CD4-positive, alpha-beta T cell treated with Interleukin-10 for 1 hour (primary cell): ENCODE measurements at places on chromosomes 7 and 10.
A peak's percentile ranks its signal among the peaks of the same experiment; 100 is the strongest.

DNA sequence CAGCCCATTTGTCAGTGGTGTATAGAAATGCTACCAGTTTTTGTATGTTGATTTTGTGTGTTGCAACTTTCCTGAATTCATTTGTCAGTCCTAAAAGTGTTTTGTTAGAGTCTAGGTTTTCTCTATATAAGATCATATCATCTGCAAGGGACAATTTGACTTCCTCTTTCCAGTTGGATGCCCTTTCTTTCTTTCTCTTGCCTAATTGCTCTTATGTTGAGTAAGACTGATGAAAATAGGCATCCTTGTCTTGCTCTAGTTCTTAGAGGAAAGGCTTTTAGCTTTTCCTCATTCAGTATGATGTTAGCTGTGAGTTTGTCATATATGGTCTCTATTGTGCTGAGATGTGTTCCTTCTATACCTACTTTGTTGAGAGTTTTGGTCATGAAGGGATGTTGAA is 161.7 kb upstream of the TPK1 start:
- DNase-seq: no peak

GRCh38 chr7:154899862-154900261 is 103.1 kb downstream of the PAXIP1 start:
- no peak for DNase-seq

- no peak for DNase-seq
Measured at GRCh38 chr10:88115968-88116367, 252.5 kb downstream of the PTEN start.

DNA sequence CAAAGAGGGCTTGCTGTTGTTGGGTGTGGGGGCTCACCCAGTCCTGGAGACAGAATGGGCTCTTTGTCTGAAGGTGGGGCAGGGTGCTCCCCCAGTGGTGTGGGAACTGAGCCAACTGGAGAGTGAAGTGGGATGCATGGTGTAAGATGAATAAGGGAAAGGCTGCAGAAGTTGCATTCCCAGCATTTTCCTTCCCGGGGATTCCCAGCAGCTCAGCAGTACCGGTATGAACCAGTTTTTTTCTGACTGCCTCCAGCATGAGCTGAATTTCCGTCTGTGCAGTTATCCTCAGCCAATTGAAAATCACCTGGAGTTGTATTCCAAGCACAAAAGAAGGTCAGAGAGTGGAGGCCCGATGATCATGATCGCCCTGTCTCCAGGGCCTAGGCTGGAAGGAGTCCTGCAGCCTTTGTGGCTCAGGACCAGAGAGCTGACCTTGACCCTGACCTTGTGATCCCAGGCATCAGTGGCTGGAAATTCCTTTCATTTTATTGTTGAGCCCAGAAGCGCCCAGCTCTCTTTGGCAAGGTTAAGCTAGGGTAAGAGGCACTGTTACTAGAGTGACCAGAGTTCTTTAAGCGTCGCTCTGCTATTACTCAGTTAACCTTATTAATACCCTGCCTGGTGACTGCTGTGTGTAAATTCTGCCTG is 33.4 kb downstream of the OGDH start:
- no peak for DNase-seq

DNA sequence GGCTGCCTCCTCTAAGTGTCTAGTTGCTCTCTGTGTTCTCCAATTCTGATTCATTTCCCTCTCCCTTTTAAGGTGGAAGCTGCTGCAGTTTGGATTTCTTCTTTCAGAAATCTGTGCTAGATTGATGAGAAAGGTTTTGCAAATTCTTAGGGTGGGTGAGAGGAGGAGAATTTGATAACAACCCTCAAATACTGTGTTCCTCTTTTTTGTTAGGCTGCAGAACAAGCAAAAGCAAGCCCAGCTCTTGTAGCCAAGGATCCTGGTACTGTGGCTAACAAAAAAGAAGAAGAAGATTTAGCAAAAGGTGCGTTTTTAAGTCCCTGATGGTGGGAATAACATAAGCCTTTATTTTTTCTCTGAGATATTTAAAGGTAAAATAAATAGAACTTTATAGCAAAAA is 49.1 kb downstream of the STAM start:
- no peak for DNase-seq

- DNase-seq: no peak
Measured at GRCh38 chr10:86234541-86235270, 131.9 kb downstream of the GRID1 start.

DNA sequence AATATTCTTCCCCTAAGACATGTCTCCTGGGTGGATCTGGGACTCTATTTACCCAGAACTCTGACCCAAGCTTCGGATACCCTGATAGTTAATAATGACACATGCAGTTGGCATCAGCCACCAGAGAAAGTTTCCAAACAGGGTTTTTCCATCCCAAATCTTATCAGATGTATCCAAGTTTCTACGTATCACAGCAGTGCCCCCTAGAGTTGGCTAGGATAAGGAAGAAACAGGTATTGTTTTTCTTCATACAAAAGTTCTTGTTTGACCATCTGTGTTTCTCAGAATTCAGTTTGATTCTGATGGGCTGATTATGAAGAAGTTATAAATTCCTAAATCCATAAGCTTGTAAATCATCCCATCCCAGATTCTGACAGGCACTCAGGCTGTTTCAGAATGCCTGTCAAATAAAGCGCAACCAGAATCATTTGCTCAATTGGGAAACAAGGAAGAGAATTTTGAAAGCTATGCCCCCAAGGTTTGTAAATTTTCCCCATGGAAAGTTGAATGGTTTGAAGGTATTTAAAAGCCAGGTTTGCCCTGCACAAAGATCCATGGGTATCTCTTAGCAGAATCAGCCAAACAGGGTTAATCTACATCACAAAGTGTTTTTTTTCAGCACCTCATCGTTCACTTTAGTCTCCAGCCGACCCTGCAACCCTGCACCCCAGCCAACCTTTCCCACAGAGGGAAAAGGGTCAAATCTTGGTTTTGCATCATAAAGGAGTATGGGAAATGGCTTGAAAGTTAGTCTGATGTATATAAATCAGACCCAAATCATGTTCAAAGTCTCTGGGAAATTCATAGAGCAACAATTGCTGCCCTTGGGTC is 47.4 kb downstream of the NRAP start:
- no peak for DNase-seq

DNA sequence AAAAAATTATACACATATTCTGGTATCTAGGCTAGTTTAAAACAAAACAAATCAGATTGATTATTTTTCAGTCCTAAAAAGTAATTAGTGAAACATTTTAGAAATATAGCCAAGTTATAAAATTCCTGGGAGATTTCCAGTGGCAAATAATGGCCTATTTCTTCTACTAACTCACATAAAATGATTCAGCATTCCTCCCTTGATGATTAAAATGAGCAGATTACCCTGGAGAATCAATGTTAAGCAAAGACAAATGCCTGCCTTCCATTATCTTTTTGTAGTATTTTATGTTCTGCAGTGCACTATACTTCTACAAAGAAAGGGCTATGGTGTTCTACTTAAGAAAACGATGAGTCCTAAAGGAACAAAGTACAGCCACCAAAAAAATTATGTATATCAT is 53.6 kb downstream of the PARD3 start:
- DNase-seq: no peak

DNA sequence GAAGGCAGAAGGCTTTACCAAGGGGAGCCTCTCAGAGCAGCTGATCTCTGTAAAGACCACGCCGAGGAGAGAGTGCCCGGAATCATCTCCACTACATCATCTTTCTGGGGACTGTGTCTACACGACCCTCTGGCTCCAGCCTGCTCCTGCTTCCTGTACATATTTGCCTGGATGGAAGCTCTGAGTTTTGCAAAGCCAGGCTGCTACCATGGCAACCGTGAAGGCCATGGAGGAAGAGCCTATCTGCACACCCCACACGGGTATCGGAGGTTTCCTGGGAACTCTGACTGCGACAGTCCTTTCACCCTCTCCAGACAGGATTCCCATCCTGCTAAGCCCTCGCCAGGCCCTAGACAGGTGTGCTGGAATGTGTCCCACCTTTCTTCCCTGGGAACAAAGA is 83.4 kb upstream of the TNRC18 start:
- DNase-seq: no peak

DNA sequence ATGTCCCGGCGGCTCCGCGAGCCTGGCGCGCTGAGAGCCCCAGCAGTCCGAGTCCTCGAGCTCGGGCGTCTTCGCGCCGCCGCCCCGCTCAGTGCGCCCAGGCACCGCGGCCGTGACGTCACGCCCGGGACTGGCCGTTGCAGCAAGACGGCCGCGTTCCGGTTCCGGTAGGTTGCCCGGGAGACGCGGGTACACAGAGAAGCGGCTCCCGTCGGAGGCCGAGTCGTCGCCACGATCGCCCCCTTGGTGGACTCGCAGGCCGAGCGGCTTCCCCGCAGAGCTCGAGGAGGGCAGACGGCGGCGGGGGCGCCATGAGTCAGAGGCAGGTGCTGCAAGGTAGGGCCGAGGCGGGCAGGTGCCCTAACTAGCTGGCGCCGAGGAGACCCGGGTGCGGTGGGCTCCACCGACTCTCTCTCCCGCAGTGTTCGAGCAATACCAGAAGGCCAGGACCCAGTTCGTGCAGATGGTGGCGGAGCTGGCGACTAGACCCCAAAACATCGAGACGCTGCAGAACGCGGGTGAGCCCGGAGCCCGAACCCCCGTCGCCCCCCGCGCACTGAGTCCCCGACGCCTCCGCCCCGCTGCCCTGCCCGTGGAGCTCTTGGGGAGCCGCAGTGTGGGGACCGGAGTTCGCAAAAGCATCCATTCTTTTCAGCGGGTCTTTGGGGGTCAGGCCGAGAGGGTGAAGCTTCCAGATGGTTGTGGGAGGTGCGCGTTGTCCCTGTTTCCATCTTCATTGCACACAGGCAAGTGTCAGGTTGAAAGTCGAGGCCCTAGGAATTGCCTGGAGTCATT is at the start of gene SPAG6:
Gene SPAG6, plus strand, starts transcription at position 196 of the 795 bp plus-strand sequence. Its CDS starts 116 bp downstream, at position 312.
- DNase-seq: peak; percentile 56
